IPS-NIHi11 (cell line): ENCODE measurements at places on chromosomes 5 and 9.

GRCh38 chr9:98607152-98607551 is 101.6 kb downstream of the GABBR2 start:
- DNase-seq: no peak

GRCh38 chr9:91162311-91162710 is 199.4 kb downstream of the AUH start:
- no peak for DNase-seq

DNA sequence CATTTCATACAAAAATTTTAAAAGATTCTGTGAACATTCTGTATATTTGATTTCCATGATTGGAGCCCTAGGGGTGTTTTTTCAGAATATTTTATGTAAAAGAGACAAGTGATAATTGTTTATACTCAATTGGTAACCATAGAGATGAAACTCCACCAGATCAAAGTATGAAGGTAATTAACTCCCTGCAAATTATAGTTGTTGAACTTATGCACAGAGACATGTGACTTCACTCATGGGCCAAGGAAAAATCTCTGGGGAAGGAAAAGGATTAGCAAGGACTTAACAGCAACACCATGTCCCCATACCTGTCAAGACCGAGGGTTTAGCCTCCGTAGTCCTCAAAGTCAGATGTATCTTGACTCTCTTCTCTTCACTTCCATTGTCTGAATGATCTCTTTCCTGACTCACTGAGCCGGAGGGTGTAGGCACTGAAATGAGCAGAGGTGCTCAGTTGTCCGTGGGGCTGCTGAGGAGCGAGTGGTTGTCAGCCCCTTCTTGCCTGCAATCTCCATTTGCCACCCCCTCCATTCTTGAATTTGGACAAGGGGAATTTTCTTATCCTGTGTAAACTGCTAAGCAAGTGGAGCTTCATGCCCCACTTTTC is 17.5 kb upstream of the CXCL14 start:
- no peak for DNase-seq

DNA sequence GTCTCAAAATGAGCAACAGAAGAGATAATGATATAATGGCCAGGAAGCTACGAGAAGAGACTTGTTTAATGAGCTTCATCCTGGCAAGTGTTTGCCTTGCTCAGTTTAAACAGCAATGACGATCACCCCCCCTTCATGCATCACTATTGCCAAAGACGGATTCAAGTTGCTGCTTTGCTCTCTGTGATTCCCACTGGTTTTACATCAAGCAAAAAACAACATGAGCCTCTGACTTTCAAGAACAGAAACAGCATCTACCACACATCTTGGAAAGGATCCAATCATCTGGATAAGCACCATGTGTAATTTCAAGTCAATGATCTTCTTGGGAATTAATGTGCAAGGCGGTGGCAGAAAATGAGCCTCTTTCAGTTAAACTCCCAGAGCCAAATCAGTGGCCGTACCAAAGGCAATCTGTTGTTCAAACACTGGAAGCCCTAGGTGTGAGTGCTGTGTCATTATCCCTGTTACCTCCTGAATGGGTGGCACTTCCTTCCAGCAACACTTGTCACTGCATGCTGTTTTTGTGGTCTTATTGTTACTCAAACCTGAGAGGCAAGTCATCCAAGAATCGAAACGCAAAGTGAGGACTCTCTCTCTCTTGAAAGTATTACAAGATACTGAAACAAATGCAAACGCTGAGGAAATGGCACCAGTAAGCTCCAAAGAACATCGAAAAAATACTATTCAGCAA is 72.8 kb downstream of the MED27 start:
- no peak for DNase-seq

- DNase-seq: no peak
Measured at GRCh38 chr5:100311806-100312205, 223.4 kb upstream of the FAM174A start.

- no peak for DNase-seq
Measured at GRCh38 chr5:139110526-139111168, 87.5 kb downstream of the SIL1 start.

- no peak for DNase-seq
Measured at GRCh38 chr5:1163879-1164278, 37.5 kb upstream of the SLC6A19 start.

GRCh38 chr5:15600035-15600434 is 100.1 kb downstream of the FBXL7 start:
- DNase-seq: no peak

DNA sequence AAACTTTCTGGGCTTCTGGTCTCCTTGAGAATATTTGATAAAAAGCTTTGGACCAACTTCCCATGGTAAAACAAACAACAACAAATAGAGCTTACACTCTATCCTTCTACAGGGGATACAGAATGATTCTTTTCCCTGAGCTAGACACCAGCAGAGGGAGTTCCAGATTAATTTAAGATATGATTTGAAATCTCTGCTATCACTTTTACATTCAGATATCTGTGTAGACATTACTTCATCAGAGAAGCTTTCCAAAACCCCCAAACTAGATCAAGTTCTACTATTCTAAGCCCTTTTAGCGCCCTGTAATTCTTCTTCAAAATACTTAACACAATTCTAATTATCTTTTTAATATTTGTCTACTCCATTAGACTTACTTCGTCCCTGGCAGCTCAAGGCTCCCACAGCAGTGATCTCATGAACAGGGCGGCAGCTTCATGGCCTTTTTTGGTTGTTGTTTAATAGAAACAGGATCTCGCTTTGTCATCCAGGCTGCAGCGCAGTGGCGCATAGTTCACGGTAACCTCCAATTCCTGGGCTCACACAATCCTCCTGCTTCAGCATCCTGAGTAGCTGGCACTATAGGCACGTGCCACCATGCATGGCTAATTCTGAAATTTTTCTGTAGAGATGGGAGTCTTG is 955 bp upstream of the GALNT12 start:
- DNase-seq: no peak

- no peak for DNase-seq
Measured at GRCh38 chr5:53114988-53115387, 5.4 kb upstream of the MOCS2 start.

DNA sequence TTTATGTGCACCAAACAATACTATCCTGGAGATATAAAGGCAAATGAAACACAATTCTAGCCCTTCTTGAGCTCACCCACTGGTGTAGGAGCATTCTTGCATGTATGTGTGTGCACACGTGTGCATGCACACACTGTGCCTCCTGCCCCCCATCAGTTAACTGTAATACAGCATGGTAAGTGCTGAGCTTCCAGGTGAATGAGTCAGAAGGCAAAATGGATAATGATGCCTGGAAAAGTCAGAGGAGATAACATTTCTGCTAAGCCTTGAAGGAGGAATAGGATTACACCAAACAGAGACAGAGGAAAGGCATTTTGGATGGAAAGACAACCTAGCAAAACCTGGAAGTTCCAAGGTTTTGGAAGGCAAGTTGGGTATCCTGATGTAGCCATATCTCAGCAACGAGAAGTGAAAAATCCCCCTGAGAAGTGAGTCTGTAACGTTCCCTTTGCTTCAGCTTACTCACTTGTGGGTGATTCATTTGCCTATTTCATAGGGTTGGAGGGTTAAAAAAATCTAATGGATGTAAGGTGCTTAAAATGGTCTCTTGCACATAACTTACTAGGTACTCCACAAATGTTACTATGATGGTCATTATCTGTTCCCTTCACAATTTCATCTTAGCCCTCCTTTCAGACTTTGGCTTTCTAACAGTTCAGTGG is 101.4 kb upstream of the STC2 start:
- DNase-seq: no peak

DNA sequence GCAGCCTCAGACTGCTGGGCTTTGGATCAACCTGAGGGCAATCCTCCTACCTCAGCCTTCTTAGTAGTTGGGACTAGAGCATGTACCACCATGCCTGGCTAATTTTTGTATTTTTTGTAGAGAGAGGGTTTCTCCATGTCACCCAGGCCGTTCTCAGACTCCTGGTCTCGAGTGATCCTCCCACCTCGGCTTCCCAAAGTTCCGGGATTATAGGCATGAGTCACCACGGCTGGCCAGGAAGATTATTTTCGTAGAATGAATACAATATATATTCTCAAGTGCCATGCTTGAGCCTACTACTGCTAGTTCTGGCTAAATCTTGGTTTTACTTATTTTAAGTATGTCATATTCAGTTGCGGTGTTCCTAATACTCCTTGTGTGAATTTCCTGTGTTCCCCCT is 88.2 kb upstream of the CLINT1 start:
- DNase-seq: no peak

GRCh38 chr5:150272531-150272930 is 17.0 kb downstream of the CAMK2A start:
- peak; percentile 67 for DNase-seq

DNA sequence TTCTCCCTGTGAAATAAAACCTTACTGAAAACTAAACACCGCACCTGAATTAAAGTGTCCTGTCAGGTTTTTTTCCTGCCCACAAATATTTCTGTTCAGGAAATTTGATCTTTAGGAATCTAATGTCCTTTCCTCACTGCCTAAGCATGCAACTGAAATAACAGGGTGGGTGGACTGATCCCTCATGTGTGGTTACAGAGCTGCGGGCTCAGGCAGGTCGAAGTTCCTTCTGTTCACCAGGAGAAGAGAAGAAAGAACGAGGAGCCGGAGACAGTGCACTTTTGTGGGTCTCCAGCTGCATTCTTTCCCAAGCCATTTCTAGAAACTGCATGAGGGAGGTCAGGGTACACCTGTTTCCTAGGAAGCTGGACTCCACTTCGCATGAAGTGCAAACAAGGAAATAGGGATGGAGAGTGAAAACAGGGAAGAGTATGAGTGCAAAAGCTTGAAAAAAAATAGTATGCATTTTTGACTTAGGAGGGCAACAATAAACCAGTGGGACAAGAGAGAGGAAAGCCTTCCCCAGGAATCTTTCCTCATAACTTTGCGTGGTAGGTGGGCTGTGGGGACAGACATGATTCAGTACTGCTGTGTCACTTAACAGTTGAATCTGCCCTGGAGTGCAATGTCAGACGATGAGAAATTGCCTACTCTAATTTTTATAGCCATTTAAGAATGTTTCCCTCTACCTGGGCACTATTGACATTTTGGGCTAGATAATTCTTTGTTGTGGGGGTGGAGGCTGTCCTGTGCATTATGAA is 60.3 kb downstream of the GCNT1 start:
- DNase-seq: peak; percentile 25

DNA sequence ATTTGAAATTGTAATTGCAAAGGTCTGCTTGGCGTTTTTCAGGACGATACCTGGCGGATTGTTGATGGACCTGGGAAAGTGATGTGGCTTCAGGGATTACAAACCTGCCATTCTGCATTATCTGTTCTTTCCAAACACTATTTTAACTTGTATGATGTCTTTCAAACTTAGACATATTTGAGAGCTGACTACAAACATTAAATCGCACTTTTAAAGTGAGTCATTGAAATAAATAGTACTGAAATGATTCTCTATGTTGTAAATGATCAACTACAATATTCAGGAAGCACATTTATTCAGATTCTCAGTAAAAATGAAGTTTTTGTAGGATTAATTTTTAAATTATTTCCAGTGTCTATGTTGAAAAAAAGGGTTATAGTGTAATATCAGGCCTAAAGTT is 32.3 kb upstream of the TMEM171 start:
- no peak for DNase-seq

GRCh38 chr5:125836256-125836655 is 587.0 kb upstream of the GRAMD2B start:
- DNase-seq: no peak

- DNase-seq: no peak
Measured at GRCh38 chr9:26463837-26464236, 428.8 kb downstream of the CAAP1 start.

- no peak for DNase-seq
Measured at GRCh38 chr9:123834889-123835562, 94.9 kb downstream of the DENND1A start.

- DNase-seq: no peak
Measured at GRCh38 chr9:136560586-136560985, 14.7 kb upstream of the NOTCH1 start.

GRCh38 chr5:140312067-140312790 is 9.3 kb upstream of the PFDN1 start:
- DNase-seq: no peak

DNA sequence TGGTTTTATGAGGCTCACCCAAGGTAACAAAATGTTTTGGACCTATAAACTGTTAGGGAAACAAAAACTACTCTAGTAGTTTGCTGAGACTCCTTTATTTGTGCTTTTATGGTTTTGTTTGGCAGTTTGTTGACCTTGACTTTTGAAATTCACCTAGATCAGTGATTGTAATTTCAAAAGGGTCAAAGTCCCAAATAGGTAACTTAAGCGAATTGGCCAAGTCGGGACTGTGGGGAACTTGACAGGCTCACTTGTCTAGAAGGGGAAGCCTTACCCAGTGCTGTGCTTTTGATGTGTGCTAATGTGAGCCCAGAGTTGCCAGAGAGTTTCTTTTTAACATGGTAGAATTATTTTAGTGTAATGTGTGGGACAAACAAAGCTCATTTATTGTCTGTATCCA is 87.2 kb upstream of the SGCD start:
- no peak for DNase-seq

DNA sequence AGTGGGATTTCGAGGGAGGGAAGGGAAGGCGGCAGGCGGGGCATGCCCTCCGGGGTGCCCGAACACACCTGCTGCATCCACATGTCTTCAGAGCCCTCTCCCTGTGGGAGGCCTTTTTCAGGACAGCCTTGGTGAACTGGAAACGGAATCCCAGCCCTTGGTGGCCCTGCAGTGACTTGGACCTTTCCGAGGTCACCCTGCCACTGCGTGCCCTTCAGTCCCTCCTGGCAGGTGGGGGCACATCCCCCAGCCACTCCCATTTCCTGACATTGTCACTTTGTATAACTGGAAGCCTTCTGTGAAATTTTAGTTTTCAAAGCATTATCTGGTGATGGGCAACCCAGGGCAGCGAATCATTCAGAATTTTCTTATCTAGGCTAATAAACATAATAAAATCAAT is 11.0 kb upstream of the AHRR start:
- DNase-seq: no peak

DNA sequence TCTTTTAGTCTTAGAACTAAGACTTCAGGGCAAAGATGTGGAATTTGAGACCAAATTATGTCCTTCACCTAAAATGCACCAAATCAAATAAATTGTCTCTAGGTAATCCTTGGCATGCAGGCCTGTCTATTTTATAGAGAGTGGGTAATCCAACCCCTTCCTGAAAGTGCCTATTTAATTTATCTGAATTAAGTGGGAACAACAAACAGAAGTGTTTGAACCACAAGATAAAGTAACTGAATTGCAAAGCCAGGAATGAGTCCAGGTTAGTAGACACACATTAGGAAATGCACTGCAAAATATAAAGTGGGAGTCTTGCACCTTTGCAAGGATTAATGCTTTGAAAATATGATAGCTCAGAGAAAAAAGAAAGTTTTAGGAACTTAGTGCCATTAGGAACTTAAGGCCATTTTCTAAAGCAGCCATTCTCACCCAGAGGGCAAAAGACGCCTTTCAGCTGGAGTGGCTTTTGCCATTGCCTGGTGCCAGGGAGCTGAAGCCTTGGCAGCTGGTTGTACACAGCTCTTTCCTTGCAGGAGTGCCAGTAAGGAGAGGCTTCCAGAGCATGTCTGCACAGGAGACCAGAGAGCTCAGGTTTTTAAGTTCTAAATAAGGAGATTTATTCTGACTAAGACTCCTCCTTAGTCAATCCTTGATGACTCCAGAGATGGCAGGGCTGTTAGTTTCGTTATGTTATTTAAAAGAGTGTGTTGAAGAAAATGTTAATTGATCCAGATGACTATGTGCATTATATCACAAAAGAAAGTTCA is 151.7 kb upstream of the ELL2 start:
- no peak for DNase-seq
